ENCODE measurements at places on chromosomes 12 and 14.

DNA sequence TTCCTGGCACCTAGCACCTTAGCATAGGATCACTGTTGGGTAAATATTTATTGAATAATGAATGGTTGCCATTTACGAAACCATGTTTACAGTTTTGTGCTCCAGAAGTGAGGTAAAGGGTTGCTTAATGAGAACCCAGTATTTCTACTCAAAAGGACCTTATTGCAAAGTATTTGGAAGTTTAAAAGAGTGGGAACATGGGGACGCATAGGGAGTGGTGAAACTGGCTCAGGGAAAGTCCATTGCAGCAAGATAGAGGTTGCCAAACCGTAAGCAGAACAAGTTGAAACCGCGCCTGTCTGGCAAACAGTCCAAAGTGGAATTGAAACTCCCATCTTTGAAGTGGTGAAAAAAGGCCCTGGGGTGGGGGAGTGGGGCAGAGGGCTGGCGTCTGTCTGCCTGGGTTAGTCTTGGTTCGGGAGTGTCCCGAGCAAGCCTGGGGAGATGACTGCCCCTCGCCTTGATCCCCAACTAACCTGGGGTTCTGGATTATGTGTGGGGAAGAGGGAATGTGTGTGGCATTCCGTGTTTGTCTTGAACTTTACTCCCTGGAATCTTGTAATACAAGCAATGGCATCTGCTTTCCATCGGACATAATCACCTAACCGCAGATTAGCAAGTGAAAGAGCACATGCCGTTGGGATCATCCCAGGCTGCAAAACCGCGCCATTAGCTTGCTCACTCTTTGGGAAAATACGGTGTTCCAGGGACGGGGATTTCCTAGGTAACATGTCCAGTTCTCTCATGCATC lies 7.2 kb downstream of the ALDH2 start:
- DNase-seq, result no peak

DNA sequence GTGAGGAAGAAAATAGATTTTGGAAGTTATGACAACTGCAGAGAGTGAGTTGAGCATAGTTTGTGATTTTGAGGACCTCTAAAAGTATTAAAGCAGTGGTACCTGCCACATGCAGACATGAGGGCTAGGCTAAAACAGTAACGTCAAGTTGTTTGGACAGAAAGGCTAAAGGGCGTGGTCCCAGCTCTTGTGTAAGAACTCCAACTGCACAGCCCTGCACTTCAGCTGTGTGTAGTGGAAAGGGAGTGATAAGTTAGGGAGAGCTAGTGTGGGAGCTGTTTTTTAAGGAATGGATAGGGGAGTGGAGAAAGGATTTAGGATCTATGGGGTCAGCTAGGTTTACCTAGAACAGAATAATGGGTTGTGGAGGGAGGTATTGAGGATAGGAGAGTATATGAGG lies 39.5 kb downstream of the TESPA1 start:
- DNase-seq, result no peak

GRCh38 chr14:100108840-100109593 lies 43.8 kb downstream of the EVL start:
- DNase-seq, result no peak

- DNase-seq, result no peak
Observed at GRCh38 chr12:111425655-111426054, 19.9 kb downstream of the SH2B3 start.

DNA sequence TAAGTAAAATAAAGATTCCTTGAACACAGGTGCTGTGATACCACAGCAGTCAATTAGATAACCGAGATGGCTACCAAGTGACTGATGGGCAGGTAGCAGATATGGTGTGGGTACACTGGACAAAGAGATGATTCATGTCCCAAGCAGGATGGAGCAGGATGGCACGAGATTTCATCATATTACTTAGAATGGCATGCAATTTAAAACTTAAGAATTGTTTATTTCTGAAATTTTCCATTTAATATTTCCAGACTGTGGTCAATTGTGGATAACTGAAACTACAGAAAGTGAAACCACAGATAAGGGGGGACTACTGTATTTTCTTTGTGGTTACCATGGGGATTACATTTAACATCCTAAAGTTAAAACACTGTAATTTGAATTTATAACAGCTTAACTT lies 7.5 kb upstream of the ZFP36L1 start:
- DNase-seq, result no peak

- no peak for DNase-seq
Observed at GRCh38 chr12:27560126-27560525, 36.1 kb downstream of the PPFIBP1 start.
